Astrocyte (in vitro differentiated cells and primary cell): ENCODE measurements at places on chromosomes 16 and 17. TPM values are rescaled to one million over a fixed set of nuclear protein-coding genes. Genes with fewer than 3 reads are reported as not detected.

Gene TBX2
- total RNA-seq = 0.50 and 0.53 TPM in 2 replicates

Gene SNAI3
- total RNA-seq = 0.22 and 0.48 TPM in 2 replicates

Gene PPP4C
- total RNA-seq = 140 TPM in 2 replicates

Gene RAD51D
- 12.4 and 14.0 TPM in 2 replicates for total RNA-seq

Gene MYH13
- total RNA-seq = not detected in 2 replicates

Gene TTLL6
- total RNA-seq = not detected in 2 replicates

Gene CACNG4
- 1.3 and 5.8 TPM in 2 replicates for total RNA-seq

Gene CCL14
- not detected in 2 replicates for total RNA-seq

Gene APOH
- total RNA-seq = not detected in 2 replicates

Gene VMO1
- 0.75 TPM in 1 of 2 replicates, not detected in the other for total RNA-seq

Gene TAT
- total RNA-seq = not detected in 2 replicates

Gene KRTAP17-1
- not detected in 2 replicates for total RNA-seq

Gene CLDN7
- 4.6 and 10.5 TPM in 2 replicates for total RNA-seq

Gene HCRT
- total RNA-seq = not detected in 2 replicates

Gene TRPV3
- 0.16 and 0.22 TPM in 2 replicates for total RNA-seq

Gene SLFN14
- total RNA-seq = not detected in 2 replicates

Gene CA10
- 0.43 TPM in 1 of 2 replicates, not detected in the other for total RNA-seq

Gene RUNDC3A
- 2.0 and 3.4 TPM in 2 replicates for total RNA-seq

Gene PDE6G
- not detected in 2 replicates for total RNA-seq

Gene CSH1
- total RNA-seq = 8.9 and 15.5 TPM in 2 replicates

Gene GPRC5C
- total RNA-seq = 65.3 and 70.4 TPM in 2 replicates

Gene PTRH2
- 34.5 and 36.3 TPM in 2 replicates for total RNA-seq

Gene UNC119
- 23.1 and 27.7 TPM in 2 replicates for total RNA-seq

Gene VTN
- total RNA-seq = 1.4 and 2.7 TPM in 2 replicates

Gene HCFC1R1
- total RNA-seq = 47.0 and 71.6 TPM in 2 replicates

Gene GUCY2D
- not detected in 2 replicates for total RNA-seq

Gene TSNAXIP1
- total RNA-seq = 1.3 and 1.5 TPM in 2 replicates

Gene KRTAP9-2
- total RNA-seq = not detected in 2 replicates

Gene EVI2A
- total RNA-seq = 1.1 TPM in 2 replicates

Gene PDPK1
- total RNA-seq = 48.1 and 50.5 TPM in 2 replicates

Gene AURKB
- total RNA-seq = 3.7 and 7.6 TPM in 2 replicates

Gene KCNH6
- not detected in 2 replicates for total RNA-seq

Gene FAM117A
- total RNA-seq = 5.4 and 8.0 TPM in 2 replicates

Gene CES1
- not detected in 2 replicates for total RNA-seq

Gene KRT32
- not detected in 2 replicates for total RNA-seq

Gene ITGB3
- total RNA-seq = 44.0 and 59.2 TPM in 2 replicates

Gene ARL5C
- total RNA-seq = not detected in 2 replicates

Gene DHX40
- total RNA-seq = 29.8 and 31.0 TPM in 2 replicates

Gene TMED6
- total RNA-seq = 0.58 and 0.64 TPM in 2 replicates

Gene MILR1
- 0.91 and 1.9 TPM in 2 replicates for total RNA-seq

Gene CSF3
- total RNA-seq = not detected in 2 replicates

Gene HS3ST3A1
- total RNA-seq = 7.6 and 8.7 TPM in 2 replicates

Gene SOX8
- total RNA-seq = 0.70 and 0.98 TPM in 2 replicates

Gene STH
- not detected in 2 replicates for total RNA-seq
